Kidney capillary endothelial cell (primary cell): ENCODE measurements at places on chromosomes 4 and X.

DNA sequence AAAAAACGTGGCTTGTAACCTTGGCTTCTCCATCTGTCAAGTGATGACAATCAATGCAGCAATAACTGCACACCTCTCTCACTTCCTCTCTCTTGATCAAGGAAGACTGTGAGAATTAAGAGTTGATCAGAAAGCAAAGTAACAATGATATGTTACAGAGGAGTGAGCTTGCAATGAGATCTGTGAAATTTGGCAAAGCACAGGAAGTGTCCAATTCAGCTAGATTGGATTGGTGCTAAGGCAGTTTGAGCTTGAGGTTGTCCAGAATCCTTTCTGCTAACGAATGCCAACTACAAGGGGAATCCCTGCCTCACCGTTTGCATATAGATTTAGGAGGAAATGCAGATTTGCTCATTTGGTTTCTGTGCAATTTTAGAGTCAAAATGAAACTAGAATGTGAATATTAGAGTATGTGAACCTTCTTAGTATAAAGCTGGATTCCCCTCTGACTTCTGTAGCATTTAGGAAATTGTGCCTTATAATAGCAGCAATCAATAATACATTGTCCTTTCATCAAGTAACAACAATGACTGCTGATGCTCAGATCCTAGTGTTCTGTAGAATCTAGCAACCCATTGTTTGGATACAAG lies 346.4 kb downstream of the PTTG2 start:
- no peak for DNase-seq

DNA sequence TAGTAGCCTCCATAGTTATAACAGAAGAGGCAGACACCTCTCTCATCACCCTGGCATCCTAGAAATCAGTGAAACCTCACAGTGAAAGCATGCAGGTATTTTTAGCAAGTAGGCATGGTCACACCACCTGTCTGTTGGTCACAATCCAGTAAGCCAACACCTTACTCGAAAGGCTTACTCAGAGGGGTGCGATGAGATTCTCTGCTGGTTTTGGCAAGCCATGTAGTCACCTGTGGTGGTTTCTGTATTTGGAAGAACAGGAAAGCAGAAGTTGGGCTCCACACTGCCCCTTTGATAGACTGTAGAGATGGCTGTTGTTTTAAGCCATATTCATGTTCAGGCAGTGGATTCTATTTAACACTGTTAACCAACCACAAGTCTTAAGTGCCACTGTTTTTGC lies 134.7 kb downstream of the DCLK2 start:
- DNase-seq: no peak

- no peak for DNase-seq
These were observed 50.5 kb downstream of the RHOH start for GRCh38 chr4:40247350-40247749.

DNA sequence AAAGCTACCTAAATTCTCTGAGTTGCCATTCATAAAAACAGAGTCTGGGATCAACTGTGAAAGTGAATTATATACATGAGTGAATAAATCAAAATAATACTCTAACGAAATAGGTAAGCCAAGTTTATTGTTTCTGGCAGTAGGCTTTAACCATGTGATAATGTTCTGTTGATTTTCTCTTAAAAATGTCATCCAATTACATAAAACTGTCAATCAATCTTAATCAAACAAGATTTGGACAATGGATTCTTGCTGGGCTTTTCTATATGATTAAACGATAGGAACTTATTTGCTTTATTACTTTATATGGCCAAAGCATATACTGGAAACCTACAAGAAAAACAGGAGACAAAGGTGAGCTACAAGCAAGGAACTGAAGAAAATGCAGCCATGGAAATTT lies 148.8 kb downstream of the INPP4B start:
- no peak for DNase-seq

GRCh38 chr4:13032936-13033335 lies 451.2 kb downstream of the RAB28 start:
- no peak for DNase-seq

GRCh38 chr4:181319629-181320028 lies 923.6 kb upstream of the TENM3 start:
- no peak for DNase-seq

DNA sequence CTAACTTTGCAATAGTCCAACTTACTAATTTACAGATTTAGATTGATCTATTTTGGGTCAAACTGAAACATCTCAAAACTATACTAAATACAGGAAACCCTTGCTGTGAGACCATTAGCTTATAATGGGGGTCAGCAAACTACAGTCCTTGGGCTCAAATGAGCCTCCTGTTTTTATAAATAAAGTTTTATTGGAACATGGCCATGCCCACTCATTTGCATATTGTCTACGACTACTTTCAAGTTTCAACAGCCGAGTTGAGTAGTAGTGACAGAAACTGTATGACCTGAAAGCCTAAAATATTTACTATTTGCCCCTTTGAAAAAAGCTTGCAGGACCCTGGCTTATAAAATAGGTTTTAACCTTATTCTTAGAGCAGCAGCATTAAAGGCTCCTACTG lies 92.4 kb downstream of the C4orf51 start:
- DNase-seq: no peak

DNA sequence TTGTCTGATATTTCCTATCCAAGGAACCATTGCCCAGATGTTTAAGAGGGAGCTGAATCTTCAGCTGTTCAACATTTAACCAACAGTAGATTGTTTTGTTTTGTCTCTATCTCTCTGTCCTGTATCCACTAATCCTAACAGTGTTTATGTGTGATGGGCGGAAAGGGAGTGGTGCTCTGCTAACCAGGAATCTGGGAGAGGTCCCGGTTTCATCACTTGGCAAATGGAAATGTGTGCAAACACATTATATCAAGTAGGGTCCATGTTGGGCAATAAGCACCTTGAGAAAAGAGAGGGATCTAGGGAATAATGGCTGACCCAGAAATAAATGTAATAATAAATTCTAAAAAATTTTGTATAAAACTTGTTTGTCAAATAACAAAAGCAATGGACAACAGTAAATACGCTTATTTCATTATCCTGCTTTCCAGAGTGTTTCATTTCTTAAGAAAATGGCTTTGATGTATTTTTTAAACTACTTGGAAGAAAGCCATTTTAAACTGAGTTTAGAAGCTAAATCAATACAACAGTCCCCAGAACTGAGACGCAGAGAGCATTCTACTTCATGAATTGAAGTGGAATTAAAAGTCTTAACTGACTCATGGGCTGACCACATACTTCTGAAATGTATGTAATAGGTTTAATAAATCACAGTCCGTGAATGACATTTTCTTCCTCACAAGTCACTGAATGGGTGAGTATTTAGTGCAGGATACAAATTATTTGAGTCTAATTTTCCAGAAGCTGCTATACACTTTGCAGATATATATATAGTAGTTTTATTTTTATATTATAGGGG lies 55.8 kb downstream of the EMCN start:
- DNase-seq: no peak

- no peak for DNase-seq
These were observed 60.4 kb downstream of the PJA1 start for GRCh38 chrX:69104756-69105434.

DNA sequence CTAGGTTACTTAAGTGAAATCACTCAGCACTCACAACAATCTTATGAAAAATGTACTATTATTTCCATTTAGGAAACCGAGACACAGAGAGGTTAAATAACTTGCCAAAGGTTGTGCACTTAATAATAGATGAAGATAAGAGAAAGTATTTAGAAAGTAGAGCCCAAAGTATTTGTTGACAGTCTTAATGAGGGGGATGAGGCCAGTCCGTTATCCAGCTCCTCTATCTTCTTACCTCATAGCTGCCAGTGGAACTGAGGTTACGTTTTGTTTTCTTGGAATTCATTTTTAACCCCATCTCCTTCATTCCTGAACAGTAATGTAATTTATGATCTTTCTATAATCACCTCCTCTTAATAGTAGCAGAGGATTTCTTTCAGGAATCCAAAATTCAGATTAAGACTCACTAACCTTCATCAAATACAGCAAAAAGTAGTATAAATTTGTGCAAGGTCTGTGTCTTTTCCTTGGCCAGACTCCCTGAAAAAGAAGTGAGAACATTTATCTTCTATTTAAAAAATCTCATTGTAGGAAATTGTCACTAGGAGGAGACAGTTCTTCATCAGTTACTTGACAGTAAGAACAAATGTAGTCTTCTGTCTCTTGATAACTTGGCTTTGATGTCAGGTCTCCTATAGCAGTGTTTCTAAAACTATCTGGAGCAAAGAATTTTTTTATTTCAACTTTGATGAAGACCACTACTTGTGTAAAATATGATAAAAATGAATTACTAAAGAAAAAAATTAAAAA lies 35.5 kb downstream of the F8 start:
- DNase-seq: no peak

DNA sequence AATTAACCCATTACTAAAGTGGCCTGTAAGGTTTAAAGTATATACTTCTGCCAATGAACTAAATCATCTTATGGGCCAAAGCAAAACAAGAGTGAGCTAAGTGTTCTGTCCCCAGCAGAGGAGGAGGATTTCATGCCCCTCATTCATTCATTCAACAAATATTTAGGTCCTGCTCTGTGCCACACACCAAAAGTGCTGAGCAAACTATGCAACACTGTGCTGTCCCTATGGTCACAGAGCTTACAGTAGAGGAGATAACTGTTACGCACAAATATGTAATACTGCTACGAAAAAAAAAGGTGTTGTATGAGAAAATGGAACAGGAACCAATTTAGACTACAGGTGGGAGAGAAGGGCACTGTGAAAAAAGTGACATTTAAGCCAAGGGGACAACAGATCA lies 1.7 kb downstream of the SH3KBP1 start:
- no peak for DNase-seq

DNA sequence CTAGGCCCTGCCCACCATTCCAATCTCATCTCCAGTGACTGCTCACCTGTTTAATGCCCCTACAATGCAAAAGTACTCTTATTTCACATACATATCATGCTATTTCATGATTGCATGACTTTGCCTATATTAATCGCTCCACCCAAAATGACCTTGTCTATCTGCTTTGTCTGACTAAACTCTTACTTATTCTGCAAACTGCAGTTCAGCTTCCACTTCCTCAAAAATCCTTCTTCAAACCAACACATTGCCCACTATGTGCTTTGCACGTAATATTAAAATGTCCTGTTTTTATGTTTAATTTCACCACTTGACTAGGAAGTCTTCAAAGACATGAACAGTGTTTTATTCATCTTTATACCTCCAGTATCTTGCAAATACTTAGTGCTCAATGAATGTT lies 229.6 kb downstream of the OPHN1 start:
- no peak for DNase-seq

DNA sequence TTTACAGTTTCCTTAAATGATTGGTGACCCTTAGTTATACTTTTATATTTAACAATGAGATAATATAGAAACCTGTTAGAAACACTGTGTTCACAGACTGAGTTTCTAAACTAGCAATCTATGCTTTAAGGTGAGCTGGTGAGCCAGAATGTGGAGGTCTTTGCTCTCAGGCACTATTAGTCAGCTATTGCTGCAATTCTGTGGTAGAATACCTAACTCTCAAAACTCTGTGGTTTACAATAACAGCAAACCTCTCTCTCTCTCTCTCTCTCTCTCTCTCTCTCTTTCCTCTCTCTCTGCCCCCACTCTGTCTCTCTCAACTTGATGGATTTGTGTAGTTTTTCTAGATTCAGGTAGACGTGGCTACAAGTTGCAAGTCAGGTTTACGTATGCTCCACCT lies 17.6 kb upstream of the LCORL start:
- DNase-seq: no peak

GRCh38 chr4:174933083-174933482 lies 14.9 kb downstream of the ADAM29 start:
- no peak for DNase-seq

DNA sequence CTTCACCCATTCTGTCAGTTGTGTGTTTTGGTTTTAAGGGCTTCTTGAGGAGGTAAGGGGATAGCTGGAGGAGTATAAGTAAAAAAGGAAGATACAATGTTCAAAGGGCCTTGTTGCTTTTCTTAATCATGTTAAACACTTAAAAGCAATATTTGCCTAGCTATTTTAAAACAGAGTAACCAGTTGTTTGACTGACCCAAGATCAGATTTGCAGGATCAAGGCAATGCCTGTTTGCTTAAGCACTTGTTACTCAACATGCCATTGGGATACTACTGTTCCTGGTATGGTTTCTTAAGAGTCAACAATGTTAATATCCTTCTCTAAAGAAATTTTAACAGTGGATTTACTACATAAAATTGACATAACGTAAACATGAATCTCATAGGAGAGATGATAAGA lies 2.6 kb downstream of the DCLK2 start:
- no peak for DNase-seq

DNA sequence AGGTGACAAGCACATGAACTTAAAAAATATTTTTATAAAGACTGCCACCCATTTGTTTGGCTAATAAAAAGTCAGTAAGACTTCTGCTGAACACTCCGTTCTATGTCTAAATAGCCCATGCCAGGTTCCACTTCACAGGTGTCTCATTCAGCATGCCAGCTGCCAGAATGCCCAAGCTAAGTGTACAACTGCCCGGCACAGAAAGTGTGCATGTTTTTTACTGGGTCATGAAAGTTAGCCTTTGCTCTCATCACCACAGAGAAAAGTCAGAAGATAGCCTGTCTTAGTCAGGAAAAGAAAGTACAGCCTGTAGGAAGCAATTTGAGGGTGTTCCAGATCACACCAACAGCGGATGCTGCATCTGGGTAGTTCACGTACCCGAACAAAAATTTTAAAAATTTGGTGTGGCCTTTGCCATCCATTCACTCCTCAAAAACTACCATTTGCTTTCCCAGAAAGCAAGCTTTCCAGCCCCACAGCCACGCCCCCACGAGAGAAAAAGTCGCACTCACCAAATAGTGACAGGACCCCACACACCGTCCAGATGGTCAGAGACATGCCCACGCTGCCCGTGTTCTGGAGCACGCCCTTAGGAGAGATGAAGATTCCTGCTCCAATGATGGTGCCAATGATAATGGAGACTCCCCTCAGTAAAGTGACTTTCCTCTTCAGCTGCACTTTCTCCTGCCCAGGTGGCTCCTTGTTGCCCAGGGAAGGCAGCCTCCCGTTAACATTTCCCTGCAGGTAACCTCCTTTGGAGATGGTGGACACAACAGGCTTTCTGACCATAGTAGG lies 671 bp downstream of the SLC7A11 start:
- no peak for DNase-seq
